ENCODE measurements at places on chromosomes 3 and 15. TPM values are rescaled to one million over a fixed set of nuclear protein-coding genes. Genes with fewer than 3 reads are reported as not detected.

Gene AMIGO3
- 0.15 TPM for total RNA-seq

DNA sequence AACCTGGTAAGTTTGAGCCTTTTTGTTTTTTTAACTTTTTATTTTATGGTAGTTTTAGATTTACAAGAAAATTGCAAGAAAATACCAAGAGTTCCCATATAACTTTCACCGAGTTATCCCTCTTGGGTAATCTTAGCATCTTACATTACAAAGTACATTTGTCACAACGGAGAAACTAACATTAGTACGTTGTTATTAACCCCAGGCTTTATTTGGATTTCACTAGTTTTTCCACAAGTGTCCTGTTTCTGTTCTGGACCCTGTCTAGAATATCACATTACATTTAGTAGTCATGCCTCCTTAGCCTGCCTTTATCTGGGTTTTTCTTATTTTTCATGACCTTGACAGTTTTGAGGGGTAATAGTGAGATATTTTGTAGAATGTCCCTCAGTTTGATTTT is 53.5 kb upstream of the KPNA4 start:
- H3K27me3 ChIP-seq, result peaks cover 3% of the 10 kb centered on the region
- H3K4me3 ChIP-seq, result no peak overlapping the region
- H3K4me1 ChIP-seq, result no peaks in the 10 kb centered on the region
- no peak overlapping the region for H3K27ac ChIP-seq

- H3K4me3 ChIP-seq, result no peak overlapping the region
- H3K36me3 ChIP-seq, result no peaks in the 10 kb centered on the region
- no peaks in the 10 kb centered on the region for H3K4me1 ChIP-seq
Observed at GRCh38 chr3:65080432-65080831, 392.6 kb upstream of the ADAMTS9 start.

GRCh38 chr3:30439451-30440053 is 166.8 kb upstream of the TGFBR2 start:
- H3K36me3 ChIP-seq, result no peaks in the 10 kb centered on the region
- no peaks in the 10 kb centered on the region for H3K27me3 ChIP-seq
- peaks cover 16% of the 10 kb centered on the region for H3K4me1 ChIP-seq
- H3K4me3 ChIP-seq, result no peak overlapping the region
- DNase-seq, result no peak

Gene GABRR3
- total RNA-seq, result not detected

DNA sequence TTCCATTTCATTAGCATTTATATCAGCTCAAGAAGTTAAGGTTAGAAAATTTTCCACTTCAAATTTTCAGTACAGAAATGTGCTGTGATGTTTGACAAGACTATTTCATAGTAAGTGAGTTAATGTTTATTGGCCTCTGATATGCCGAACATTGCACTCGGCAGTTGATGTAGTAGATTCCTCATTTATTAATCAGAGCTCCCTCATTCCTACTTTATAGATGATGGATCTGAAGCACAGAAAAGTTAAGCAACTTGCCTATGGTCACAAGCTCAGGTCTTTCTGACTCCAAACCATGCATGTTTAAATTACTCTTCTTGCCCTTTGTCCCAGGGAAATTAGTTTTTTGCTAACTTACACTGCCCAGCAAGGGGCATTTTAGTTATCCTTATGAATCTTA is 92.0 kb downstream of the ATG7 start:
- H3K4me1 ChIP-seq, result no peaks in the 10 kb centered on the region
- H3K27ac ChIP-seq, result no peak overlapping the region
- peaks cover 29% of the 10 kb centered on the region for H3K36me3 ChIP-seq
- no peak for DNase-seq
- no peaks in the 10 kb centered on the region for H3K27me3 ChIP-seq

- H3K4me3 ChIP-seq, result no peak overlapping the region
- no peak overlapping the region for H3K27ac ChIP-seq
- H3K4me1 ChIP-seq, result no peaks in the 10 kb centered on the region
- no peaks in the 10 kb centered on the region for H3K36me3 ChIP-seq
Observed at GRCh38 chr3:72181251-72181650, 396.3 kb upstream of the PROK2 start.

Gene KLF15
- 0.11 TPM for total RNA-seq

DNA sequence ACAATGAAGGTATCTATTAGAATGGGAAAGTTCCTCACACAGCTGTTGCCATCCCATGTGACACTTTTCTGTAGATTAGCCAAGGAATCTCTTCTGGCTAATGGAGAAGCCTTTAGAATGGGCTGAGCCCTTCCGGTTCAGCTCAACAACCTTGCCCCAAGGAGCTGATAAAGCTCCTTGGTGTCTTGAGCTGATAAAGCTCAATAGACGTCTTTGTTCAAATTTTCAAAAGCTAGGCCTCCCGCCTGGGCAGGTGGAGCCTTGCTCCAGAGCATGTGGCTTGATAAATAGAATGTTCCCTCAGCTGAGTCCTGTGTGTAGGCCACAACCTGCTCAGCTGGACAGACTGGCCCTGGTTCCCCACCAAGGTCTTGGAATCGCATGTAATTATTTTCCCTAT is 7.2 kb upstream of the BNIP2 start:
- H3K4me3 ChIP-seq, result no peak overlapping the region
- no peaks in the 10 kb centered on the region for H3K4me1 ChIP-seq
- H3K27ac ChIP-seq, result no peak overlapping the region
- H3K36me3 ChIP-seq, result no peaks in the 10 kb centered on the region
- no peaks in the 10 kb centered on the region for H3K27me3 ChIP-seq

Gene GOLGA6D
- not detected for total RNA-seq

DNA sequence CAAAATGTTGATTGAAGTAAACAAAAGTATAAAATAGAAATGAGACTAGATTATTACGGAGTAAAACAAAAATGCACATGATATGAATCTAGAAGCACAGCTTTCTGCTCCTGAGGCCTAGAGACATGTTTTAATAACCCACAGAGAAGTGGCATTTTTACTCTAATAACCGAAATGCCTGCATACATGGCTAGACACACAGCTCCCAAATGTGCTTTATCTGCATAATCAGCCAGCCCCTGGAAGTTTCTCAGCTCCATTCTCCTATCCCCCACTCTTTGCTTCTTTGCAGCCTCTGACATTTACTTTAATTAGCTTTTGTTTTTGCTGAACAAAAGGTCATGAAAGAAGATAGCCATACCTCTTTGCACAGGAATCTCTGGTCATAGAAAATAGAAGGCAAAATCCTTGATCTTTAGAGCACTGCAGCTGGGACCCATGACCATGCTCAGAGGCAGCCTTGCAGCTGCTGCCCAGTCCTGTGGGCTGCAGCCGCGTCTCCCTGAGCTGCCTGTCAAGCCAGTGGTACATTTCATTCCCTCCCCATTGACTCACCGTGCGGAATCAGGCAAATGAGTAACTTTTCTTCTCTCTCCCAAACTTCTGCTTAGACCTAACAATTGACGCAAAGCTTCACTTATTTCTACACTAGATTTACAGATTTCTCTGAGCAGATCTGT is at the start of gene VEPH1:
Gene VEPH1, minus strand, starts transcription at position 501 of the 680 bp plus-strand sequence. CDS start 8,067 bp downstream, outside the sequence.
- H3K4me1 ChIP-seq, result no peaks in the 10 kb centered on the region
- no peak within 1 kb of the TSS for H3K27ac ChIP-seq
- no peak for DNase-seq
- no peaks in the 10 kb centered on the region for H3K36me3 ChIP-seq
- H3K27me3 ChIP-seq, result no peaks in the 10 kb centered on the region
- no peak within 1 kb of the TSS for H3K4me3 ChIP-seq

DNA sequence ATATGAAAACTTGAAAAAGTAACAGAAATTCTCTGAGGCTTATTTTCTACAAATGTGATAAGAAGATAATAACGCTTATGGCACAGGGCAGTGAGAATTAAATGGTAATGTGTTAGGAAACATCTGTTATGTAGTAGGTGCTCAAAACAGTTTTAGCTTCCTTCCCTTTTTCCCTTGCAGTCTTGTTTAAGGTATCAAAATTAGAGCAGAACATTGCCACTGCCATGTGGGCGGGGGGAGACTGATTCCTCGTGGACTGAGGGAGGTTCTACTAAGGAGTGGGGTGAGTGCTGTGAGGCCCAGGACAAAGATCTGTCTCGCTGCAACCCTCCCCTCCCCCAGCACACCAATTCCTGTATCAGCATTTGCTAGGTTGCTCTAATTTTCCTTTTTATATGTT is 702.4 kb downstream of the TUSC7 start:
- no peak for DNase-seq
- H3K4me1 ChIP-seq, result no peaks in the 10 kb centered on the region
- no peaks in the 10 kb centered on the region for H3K36me3 ChIP-seq

GRCh38 chr3:139716908-139717485 is 39.2 kb upstream of the NMNAT3 start:
- H3K27ac ChIP-seq, result no peak overlapping the region
- H3K36me3 ChIP-seq, result no peaks in the 10 kb centered on the region
- H3K27me3 ChIP-seq, result no peaks in the 10 kb centered on the region
- no peak for DNase-seq
- no peaks in the 10 kb centered on the region for H3K4me1 ChIP-seq

Gene SEMA6D
- total RNA-seq, result not detected

GRCh38 chr3:133934996-133935842 is 39.5 kb upstream of the RAB6B start:
- H3K27ac ChIP-seq, result no peak overlapping the region
- H3K4me1 ChIP-seq, result no peaks in the 10 kb centered on the region
- no peaks in the 10 kb centered on the region for H3K36me3 ChIP-seq
- no peak for DNase-seq
- H3K27me3 ChIP-seq, result no peaks in the 10 kb centered on the region

Gene SERINC4
- 0.20 TPM for total RNA-seq

DNA sequence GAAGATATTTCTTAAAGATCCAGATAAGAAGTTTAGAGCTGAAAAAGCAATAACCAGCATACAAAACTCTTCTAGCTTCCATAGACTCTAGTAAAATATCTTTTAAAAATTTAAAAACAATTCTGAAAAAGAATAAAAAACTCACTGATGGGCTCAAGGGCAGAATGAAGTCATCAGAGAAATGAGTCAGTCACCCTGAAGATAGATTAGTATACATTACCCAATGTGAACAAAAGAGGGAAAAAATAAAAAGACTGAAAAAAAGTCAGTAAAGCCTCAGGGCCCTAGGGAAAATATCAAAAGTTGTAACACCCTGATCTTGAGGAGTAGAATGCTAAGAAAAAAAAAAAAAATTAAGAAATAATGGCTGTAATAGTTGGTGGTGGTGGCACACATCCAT is 11.4 kb downstream of the DET1 start:
- no peaks in the 10 kb centered on the region for H3K27me3 ChIP-seq
- no peaks in the 10 kb centered on the region for H3K4me1 ChIP-seq
- no peak overlapping the region for H3K27ac ChIP-seq
- H3K36me3 ChIP-seq, result peaks cover 15% of the 10 kb centered on the region
- no peak for DNase-seq

DNA sequence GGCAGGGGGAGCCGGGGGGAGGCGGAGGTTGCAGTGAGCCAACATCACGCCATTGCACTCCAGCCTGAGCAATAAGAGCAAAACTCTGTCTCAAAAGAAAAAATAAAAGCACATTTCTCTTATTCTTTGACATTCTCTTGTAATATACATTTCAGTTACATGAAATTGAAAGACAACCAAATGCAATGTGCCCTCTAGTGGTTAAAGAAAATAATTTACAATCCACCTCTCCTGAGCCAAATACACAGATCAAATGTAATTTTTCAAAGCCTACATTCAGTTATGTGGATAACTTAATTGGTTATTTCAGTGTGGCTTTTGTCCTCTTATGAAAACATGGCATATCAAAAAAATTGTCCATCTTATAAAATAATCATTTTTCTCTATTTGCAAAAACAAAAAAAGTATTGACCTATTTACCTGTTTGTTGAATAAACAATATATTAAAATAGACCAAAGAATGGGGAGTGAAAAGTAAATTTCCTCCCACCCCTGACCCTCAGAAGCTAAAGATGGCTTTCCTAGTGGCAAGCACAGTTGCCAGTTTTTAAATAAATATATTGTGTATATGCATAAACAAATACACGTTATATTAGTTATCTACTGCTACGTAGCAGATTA is 14.2 kb upstream of the U2SURP start:
- H3K4me3 ChIP-seq, result no peak overlapping the region
- H3K27ac ChIP-seq, result no peak overlapping the region
- DNase-seq, result peak; percentile 26

- DNase-seq, result no peak
- H3K4me3 ChIP-seq, result no peak overlapping the region
- no peaks in the 10 kb centered on the region for H3K36me3 ChIP-seq
- no peak overlapping the region for H3K27ac ChIP-seq
- H3K27me3 ChIP-seq, result no peaks in the 10 kb centered on the region
Observed at GRCh38 chr3:32397941-32398340, 6.3 kb downstream of the CMTM7 start.

- no peak overlapping the region for H3K4me3 ChIP-seq
- no peaks in the 10 kb centered on the region for H3K27me3 ChIP-seq
- H3K36me3 ChIP-seq, result no peaks in the 10 kb centered on the region
- H3K27ac ChIP-seq, result no peak overlapping the region
- H3K4me1 ChIP-seq, result no peaks in the 10 kb centered on the region
- DNase-seq, result no peak
Observed at GRCh38 chr15:49215768-49216739, 46.0 kb downstream of the GALK2 start.

- H3K4me3 ChIP-seq, result no peak within 1 kb of the TSS
- H3K36me3 ChIP-seq, result no peaks in the 10 kb centered on the region
- DNase-seq, result peak; percentile 61
- H3K27ac ChIP-seq, result no peak within 1 kb of the TSS
Observed at GRCh38 chr3:46208167-46208704, at the start of gene CCR1. Gene CCR1, minus strand, starts transcription at chr3:46208313. Its CDS starts 4,000 bp downstream, at chr3:46204313.

DNA sequence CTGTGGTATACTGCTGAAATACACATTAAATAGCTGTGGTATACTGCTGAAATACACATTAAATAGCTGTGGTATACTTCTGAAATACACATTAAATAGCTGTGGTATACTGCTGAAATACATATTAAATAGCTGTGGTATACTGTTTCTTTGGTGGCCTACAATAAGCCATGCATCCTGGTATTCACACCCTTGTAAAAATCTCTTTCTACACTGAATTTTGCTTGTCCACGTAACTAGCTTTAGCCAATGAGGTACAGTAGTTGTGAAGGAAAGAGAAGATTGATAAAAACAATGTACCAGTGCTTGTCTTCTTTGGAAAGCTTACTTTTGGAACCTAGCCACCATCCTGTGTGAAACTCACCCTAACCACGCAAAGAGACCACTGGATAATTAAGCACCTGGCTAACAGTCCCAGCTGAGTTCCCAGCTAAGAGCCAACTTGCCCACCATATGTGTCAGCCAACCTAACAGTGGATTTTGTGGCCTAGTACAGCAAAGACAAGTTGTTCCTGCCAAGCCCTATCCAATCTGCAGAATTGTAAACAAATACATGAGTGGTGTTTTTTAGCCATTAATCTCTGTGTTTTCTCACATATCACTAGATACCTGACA is 103.4 kb upstream of the MELTF start:
- no peaks in the 10 kb centered on the region for H3K27me3 ChIP-seq
- DNase-seq, result no peak
- H3K4me3 ChIP-seq, result no peak overlapping the region
- no peaks in the 10 kb centered on the region for H3K4me1 ChIP-seq
- peaks cover 23% of the 10 kb centered on the region for H3K36me3 ChIP-seq
- H3K27ac ChIP-seq, result no peak overlapping the region

Gene TOPBP1
- total RNA-seq, result 72.6 TPM

GRCh38 chr15:96356494-96357455 is 26.3 kb downstream of the NR2F2 start:
- peak; percentile 43 for DNase-seq
- H3K4me3 ChIP-seq, result peak overlapping the region; percentile 53
- H3K27me3 ChIP-seq, result peaks cover 74% of the 10 kb centered on the region
- H3K27ac ChIP-seq, result no peak overlapping the region

- H3K27ac ChIP-seq, result no peak overlapping the region
- H3K27me3 ChIP-seq, result no peaks in the 10 kb centered on the region
- DNase-seq, result no peak
- no peaks in the 10 kb centered on the region for H3K4me1 ChIP-seq
- H3K4me3 ChIP-seq, result no peak overlapping the region
Observed at GRCh38 chr3:190001426-190001825, 119.3 kb downstream of the P3H2 start.

Gene GRIP2
- total RNA-seq, result not detected

Measured in CD8-positive, alpha-beta memory T cell (primary cell).